ENCODE measurements at places on chromosomes 6 and 20.
A peak's percentile ranks its signal among the peaks of the same experiment; 100 is the strongest.

DNA sequence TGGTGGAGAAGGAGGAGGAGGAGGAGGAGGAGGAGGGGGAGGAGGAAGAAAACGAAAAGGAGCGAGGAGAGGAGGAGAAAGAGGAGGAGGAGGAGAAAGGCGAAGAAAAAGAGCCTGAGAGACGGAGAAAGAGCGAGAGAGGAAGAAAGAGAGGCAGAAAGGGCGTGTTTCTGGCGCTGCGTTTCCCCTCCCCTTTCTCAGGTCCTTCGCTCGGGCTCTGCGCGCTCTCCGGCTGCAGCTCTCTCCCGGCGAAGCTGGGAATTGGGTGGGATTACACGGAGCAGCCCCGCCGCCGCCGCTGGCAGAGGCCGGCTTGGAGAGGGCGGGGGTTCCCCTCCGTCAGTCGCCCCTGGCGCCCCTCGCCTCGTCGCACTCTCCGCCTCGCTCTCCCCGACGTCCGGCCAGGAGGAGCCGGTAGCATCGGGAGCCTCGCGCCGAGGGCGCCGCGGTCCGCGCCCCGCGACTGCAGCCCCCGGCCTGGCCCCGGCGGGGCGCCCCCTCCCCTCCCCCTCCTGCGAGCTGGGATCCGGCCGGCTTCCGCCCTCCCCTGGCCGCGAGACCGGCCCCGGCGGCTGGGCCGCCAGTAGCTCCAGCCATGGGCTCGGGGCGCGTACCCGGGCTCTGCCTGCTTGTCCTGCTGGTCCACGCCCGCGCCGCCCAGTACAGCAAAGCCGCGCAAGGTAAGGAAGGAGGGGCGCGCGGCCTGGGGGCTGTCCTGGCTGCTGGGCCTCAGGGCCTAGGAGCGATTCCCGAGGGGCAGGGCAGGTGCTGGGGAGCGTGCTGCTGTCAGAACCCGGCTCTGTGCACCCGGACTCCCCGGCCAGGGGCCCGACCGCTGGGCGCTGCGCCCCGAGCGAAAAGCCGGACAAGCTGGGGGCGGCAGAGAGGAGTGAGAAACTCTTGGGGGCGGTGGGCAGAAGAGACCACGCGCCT is at the start of gene SCUBE3:
SCUBE3 (plus strand) TSS at position 133 of the 933 bp plus-strand sequence; CDS start at position 596, 463 bp downstream.
- H3K36me3 ChIP-seq, result no peaks in the 10 kb centered on the region
- H3K27me3 ChIP-seq, result no peaks in the 10 kb centered on the region
- H3K27ac ChIP-seq, result no peak within 1 kb of the TSS
- peaks cover 5% of the 10 kb centered on the region for H3K4me1 ChIP-seq
- no peak for DNase-seq

DNA sequence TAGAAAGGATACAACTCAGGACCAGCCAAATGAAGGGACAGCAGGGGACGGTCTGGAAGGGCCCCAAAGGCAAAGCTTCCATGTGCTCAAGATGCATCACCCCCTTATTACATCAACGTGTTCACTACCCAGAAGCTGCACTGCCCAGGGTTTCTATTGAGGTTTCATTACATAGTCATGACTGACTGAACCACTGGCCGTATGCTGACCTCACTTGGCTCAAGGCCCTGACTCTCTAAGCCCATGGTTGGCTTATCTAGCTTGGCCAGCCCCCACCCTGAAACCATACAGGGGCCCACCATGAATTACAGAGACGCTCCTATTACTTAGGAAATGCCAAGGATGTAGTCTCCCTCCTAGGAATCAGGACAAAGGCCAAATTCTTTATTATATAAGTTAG is 179.4 kb downstream of the FOXC1 start:
- DNase-seq, result no peak
- H3K36me3 ChIP-seq, result no peaks in the 10 kb centered on the region
- no peaks in the 10 kb centered on the region for H3K4me1 ChIP-seq
- H3K4me3 ChIP-seq, result no peak overlapping the region

DNA sequence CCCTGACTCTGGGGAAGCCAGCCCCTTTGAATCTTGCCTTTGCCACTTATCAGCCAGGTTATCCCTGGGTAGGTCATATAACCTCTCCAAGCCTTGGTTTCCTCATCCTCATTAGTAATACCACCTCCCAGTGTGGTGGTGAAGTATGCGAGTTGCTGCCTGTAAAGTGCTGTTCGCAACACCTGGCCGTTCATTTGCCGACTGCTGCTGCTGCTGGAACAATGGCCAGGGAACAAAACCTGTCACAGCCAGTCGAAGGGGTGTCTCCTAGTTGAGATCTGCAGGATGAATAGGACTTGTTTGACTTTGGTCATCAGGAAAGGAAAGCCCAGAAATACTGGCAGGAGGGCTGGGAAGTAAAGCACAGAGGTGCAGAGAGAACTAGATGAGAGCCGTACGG is 6.1 kb downstream of the MANBAL start:
- DNase-seq, result no peak
- H3K4me3 ChIP-seq, result no peak overlapping the region
- H3K36me3 ChIP-seq, result peaks cover 22% of the 10 kb centered on the region
- H3K4me1 ChIP-seq, result peaks cover 34% of the 10 kb centered on the region
- H3K27me3 ChIP-seq, result no peaks in the 10 kb centered on the region

DNA sequence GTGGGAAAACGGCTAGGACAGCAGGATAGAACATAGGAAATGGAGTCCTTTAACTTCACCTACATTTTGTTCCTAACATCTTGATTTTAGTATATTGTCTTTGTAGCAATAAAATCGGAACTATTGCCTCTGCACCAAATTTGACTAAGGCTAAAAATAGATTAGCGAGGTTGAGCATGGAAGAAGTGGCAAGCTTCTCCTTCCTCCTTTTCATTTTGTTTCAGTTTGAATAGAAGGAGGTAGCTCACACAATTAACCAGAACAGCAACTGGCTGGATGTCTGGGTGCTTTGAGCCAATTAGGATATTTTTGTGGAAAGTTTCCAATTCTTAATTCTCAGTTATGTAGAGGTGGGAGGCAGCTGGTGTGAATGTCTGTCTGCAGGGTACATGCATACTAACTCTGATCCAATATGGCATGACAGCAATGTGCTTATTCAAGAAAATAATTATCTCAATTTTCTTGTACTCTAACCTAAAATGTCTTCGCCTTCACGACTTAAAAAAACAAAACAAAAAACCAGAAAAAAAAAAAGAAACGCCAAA is 3.1 kb upstream of the HECA start:
- peak; percentile 75 for DNase-seq
- no peaks in the 10 kb centered on the region for H3K36me3 ChIP-seq
- H3K27ac ChIP-seq, result peak overlapping the region; percentile 92
- H3K4me1 ChIP-seq, result peaks cover 41% of the 10 kb centered on the region

- no peak for DNase-seq
- H3K36me3 ChIP-seq, result no peaks in the 10 kb centered on the region
- no peak overlapping the region for H3K4me3 ChIP-seq
- H3K27me3 ChIP-seq, result no peaks in the 10 kb centered on the region
- no peaks in the 10 kb centered on the region for H3K4me1 ChIP-seq
Observed at GRCh38 chr6:73858376-73858775, 162.4 kb downstream of the CD109 start.

DNA sequence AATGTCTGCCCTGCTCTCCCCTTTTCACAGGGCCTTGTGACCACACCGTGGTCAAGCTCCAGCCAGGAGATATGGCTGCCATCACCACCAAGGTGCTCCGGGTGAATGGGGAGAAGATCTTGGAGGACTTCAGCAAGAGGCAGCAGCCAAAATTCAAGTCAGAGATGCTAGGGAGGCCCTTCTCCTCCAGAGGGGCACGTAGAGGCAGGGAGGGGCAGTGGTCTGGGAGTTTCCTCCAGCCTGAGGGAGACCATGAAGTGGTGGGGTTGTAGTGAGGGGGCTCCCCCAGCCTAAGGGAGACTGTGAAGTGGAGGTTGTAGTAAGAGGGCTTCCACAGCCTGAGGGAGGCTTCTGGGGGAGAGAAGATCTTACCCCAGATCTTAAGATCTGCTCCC is 4.0 kb downstream of the DXO start:
- H3K4me1 ChIP-seq, result peaks cover 18% of the 10 kb centered on the region
- peaks cover 10% of the 10 kb centered on the region for H3K36me3 ChIP-seq
- no peak overlapping the region for H3K27ac ChIP-seq
- no peak overlapping the region for H3K4me3 ChIP-seq
- DNase-seq, result no peak
- no peaks in the 10 kb centered on the region for H3K27me3 ChIP-seq

GRCh38 chr6:166277018-166277417 is 31.2 kb downstream of the PRR18 start:
- no peak overlapping the region for H3K27ac ChIP-seq
- no peak overlapping the region for H3K4me3 ChIP-seq
- no peaks in the 10 kb centered on the region for H3K36me3 ChIP-seq

- 0 out of 2 replicates have a peak overlapping the region, but pooled peaks have one; percentile 16 for H3K27ac ChIP-seq
- DNase-seq, result peak; percentile 58
- H3K4me1 ChIP-seq, result peaks cover 21% of the 10 kb centered on the region
- 0 out of 2 replicates have a peak overlapping the region, but pooled peaks have one; percentile 11 for H3K4me3 ChIP-seq
- H3K27me3 ChIP-seq, result no peaks in the 10 kb centered on the region
Observed at GRCh38 chr6:169803271-169803811, 51.9 kb downstream of the ERMARD start.

DNA sequence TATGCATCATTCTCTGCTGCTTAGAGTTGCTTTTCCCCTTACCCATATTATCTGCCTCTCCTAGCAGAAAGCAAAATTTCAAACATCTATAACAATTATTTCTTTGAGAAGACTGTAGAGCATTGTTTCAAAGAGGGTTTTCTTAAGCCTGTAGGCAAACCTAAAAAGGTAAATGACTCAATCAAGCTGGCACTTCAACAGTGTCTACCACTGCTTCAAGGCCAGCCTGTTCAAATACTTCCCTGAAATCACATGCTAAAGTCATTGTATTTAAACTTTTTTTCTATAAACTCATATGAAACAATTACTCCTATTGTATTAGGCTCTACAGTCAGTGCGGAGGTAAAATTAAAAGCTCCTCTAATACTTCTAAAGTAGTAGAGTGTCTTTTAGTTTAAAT is 87.1 kb downstream of the OGFRL1 start:
- no peak for DNase-seq
- no peak overlapping the region for H3K27ac ChIP-seq
- H3K27me3 ChIP-seq, result no peaks in the 10 kb centered on the region
- H3K4me1 ChIP-seq, result no peaks in the 10 kb centered on the region
- H3K4me3 ChIP-seq, result no peak overlapping the region

DNA sequence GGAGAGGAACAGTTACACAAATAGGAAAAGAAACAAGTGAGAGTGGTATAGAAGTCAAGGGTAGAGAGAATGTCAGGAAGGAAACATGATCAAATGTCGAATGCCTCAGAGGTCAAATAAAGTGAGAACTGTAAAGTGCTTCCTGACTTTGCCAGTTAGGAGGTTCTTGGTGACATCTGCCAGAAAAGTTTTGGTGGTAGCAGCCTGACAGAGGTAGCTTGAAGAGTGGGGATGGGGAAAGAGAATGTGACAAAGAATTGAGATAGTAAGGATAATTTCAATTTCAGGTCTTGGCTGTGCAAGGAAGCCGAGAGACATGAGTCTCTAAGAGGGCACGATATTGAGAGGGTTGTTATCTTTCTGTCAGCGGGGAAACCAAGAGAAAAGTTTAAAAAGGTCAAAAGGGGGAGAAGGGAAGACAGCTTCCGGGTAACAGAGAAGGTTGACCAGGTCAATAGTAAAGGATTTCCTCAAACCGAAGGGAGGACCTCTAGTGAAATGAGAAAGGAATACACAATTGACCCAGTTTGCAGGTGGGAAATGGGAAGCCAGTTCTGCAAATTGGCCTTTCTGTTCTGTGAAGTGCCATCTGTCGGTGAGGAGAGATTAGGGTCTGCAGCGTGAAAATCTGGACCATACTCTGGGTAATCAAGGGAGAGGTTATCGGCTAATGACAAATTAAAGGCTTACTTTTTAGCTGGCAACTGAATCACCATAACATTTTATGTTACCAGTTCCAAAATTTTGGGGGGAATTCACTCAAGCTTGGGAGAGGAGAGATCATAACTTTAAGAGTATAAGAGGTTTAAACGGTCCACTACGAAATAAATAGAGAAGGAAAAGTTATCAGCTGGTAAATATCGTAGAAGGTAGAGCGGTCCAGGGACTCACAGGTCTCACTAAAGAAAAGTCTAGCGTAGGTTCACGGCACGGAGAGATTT is 973 bp upstream of the BRD2 start:
- H3K36me3 ChIP-seq, result peaks cover 7% of the 10 kb centered on the region
- no peaks in the 10 kb centered on the region for H3K27me3 ChIP-seq
- H3K4me3 ChIP-seq, result peak overlapping the region; percentile 89
- peak; percentile 84 for DNase-seq
- H3K4me1 ChIP-seq, result peaks cover 62% of the 10 kb centered on the region

DNA sequence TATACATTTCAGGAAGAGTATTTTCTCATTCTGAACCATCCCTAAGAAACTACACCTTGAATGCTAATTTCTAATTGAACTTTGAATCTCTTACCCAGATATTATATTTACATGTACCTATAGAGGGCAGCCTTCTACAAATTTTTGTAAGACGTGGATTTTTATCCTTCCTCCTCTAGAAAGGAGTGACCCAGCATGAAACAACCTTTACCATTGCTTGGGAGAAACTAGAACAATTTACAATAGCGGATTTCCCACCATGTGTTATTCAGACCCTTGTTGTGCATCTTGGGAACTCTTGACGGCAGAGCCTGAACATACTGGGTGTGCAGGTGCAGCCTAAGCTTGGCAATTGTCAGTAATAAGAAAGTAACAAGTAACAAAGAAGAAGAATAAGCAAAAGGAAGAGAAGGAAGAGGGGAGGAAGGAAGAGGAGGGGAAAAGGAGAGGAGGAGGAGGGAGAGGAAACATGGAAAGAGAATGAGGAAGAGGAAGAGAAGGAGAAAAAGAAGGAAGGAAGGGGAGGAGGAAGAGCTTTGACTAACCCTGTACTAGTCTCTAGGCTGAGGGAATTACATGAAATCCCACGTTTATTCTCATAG is 10.8 kb upstream of the TAAR1 start:
- H3K4me3 ChIP-seq, result no peak overlapping the region
- H3K27ac ChIP-seq, result no peak overlapping the region

- H3K27me3 ChIP-seq, result 0 out of 2 replicates have a peak, but pooled peaks cover 3% of the 10 kb centered on the region
- no peaks in the 10 kb centered on the region for H3K4me1 ChIP-seq
- DNase-seq, result no peak
- H3K4me3 ChIP-seq, result no peak overlapping the region
- no peak overlapping the region for H3K27ac ChIP-seq
Observed at GRCh38 chr6:145233955-145234354, 501.4 kb downstream of the EPM2A start.

DNA sequence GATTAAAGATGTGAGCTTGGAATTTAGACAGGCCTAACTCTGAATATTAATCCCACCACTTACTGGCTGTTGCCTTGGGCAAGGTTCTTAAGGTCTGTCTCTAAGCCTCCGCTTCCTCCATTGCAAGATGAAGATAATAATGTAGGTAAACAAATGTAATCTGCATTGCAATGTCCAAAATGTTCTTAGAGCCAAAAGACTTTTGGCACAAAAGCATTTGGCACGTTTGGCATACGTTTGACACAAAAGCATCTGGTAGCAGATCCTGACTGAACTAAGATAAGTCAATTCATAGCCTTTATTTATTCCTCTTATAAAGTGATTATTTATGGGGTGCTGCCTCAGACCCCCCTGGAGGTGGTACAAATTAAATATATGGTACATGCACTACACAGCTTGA is 229.9 kb upstream of the STXBP5 start:
- no peak overlapping the region for H3K27ac ChIP-seq
- no peaks in the 10 kb centered on the region for H3K27me3 ChIP-seq
- DNase-seq, result no peak
- no peaks in the 10 kb centered on the region for H3K4me1 ChIP-seq

- no peaks in the 10 kb centered on the region for H3K27me3 ChIP-seq
- no peak overlapping the region for H3K27ac ChIP-seq
- H3K4me3 ChIP-seq, result no peak overlapping the region
- no peak for DNase-seq
Observed at GRCh38 chr6:6538261-6538660, 50.3 kb upstream of the LY86 start.

GRCh38 chr6:20705741-20706140 is 171.5 kb downstream of the CDKAL1 start:
- DNase-seq, result no peak
- H3K4me1 ChIP-seq, result no peaks in the 10 kb centered on the region
- no peak overlapping the region for H3K27ac ChIP-seq
- H3K27me3 ChIP-seq, result no peaks in the 10 kb centered on the region

All from Karpas-422 (cell line).